Esophagus muscularis mucosa (tissue), 4 donors: ENCODE measurements at places on chromosomes 2 and 18.

GRCh38 chr18:33670029-33670428 lies 92.0 kb downstream of the ASXL3 start:
- no peak for DNase-seq

DNA sequence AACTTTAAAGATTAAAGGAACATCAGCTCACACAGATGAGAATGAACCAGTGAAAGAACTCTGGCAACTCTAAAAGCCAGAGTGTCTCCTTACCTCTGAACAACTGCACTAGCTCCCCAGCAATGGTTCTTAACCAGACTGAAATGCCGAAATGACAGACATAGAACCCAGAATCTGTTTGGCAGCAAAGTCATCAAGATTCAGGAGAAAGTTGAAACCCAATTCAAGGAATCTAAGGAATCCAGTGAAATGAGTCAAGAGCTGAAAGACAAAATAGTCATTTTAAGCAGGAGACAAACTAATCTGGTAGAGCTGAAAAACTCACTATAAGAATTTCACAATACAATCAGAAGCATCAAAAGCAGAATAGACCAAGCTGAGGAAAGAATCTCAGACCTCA lies 72.0 kb downstream of the STRADB start:
- DNase-seq = no peak

DNA sequence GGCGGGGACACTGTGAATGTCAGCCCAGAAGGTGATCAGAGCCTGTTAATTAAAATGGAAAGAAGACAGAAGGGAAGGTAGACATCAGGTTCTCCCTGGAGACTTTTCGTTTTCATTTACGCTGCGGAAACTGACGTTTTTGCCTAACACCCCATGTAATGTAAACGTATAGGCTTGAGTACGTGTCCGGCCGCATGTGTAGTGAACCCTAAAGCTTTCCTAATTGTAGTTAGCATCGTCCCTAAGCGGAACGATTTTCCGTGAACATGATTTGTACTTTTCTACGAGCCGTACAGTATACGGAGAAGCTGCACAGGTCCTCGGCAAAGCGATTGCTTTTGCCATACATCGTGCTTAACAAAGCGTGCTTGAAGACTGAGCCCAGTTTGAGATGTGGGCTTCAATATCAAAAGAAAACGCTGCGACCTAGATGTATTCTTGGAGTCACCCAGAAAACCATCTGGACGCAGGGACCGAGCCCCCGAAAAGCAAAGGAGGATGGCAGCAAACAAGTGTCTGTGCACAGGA lies 284 bp downstream of the TIMM21 start:
- no peak for DNase-seq

DNA sequence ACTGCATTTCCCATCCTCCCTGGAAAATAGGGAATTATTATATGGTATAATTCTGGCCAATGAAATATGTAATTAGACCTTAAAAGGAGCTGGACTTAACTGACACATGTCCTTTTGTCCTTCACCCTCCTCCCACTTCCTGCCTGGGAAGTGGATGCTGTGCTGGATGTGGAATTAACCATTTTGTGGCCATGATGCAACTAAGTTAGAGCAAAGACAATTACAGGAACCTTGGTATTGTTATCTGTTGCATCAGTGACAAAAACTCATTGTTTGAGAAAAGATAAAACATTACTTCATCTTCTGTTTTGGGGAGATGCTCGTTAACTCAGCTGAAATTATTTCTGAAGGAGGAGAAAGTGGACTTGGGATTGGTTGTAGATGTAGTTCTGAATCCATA lies 227.7 kb upstream of the BOD1L2 start:
- DNase-seq = no peak

DNA sequence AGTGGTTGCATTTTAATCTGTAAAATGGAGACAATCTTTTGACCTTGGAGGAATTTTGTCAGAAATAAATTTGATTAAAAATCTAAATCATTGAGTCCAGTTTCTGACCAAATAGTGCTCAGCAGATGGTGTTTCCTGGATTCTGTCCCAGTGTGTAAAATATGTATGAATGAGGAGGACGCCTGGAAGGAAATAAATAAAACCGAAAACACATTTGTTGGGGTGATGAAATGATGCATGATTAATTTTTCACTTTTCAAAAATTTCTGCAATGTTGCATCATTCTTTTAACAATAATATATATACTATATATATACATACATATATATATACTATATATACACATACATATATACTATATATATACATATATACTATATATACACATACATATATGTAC lies 261.1 kb upstream of the TRIB2 start:
- no peak for DNase-seq

DNA sequence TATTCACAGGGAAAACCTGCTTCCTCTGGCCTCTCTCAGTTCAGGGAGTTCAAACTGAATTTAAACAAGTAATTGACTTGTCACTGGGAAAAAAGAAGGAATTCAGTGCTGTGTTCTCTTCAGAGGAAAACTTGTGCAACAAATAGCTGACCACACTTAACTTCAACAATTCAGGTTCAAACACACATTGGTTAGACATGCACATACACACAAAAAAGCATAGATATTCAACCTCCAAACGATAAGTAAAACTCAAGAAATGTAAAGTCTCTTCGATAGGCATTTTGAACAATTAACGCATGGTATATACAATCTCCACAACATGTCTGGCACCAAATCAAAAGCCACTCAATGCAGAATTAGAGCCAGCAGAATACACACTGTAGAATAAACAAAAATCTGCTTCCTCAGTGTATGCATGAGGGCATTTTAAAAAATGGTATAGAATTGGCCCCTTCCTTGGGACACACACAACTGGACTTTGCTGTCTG lies 269.0 kb downstream of the TCF4 start:
- DNase-seq = no peak

DNA sequence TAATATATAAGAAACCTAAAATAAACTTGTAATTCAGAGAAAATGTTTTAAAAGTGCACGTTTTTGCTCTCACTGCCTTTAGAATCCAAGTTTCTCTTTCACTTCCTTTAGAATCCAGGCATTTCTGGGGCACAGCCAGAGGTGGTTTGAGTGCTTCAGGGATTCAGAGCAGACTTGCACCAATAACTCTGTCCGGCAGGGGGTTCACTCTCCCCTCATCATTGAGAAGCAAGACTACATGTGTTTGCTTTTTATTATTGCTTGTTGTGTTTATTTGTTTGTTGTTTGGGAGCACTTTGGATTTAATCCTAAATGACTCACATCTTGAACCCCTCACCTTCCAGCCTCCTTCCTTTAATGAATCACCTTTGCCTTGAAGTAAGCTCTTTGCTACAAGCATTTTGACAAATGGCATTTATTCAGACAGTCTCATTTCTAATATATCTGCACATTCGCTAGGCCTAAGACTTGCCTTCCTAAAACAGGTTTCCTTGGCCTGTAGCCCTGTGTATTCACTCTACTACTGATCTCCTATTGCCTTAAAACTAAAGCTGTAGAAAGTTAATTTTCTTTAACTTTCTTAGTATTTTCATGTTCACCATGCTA lies 233.5 kb upstream of the ATP5MC3 start:
- DNase-seq = no peak

DNA sequence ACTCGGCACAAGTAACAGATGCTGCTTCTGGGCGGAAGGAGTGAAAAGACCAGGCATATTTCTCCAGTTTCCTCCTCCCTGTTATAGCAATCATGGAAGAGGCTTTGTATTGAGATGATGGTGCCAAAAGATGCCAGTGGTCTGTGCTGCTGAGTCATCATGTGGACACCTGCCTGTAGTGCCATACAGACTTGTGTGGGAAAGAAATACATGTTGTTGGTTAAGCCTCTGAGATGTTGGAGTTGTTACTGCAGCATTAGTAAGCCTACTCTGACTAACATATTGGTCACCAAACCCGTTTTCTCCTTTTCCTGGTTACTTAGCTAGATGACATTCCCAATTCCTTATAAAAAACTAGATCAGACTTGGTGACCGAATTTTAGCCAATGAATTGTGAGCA lies 356.9 kb downstream of the ZNF521 start:
- peak; percentile 53 for DNase-seq

- peak; percentile 70 for DNase-seq
Observed at GRCh38 chr2:5692561-5693286, 540 bp downstream of the SOX11 start.
